NCI-H526 (cell line): ENCODE measurements at places on chromosomes 2 and 18.
A peak's percentile ranks its signal among the peaks of the same experiment; 100 is the strongest.

DNA sequence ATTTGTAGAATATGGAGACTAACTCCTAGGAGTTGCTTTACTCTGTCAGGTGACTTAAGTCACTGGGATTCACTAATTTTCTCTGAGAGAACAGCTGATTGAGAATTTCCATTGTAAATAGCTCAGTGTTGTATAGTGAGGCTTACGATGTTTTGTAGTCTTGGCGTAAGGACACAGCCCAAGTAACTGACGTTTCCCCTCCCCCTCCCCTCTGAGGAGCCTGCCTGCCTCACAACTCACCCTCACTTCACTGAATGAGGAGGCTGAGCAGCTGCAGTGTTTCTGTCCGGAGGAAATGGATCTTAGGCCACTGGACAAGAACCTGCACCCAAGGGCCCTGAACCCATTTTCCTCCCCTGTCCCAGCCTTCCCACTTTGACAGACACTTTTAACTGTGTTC, 264.6 kb downstream of the PHLPP1 start:
- peak; percentile 36 for DNase-seq

- no peak for DNase-seq
Measured at GRCh38 chr2:181372646-181373040, 84.5 kb upstream of the ITGA4 start.

DNA sequence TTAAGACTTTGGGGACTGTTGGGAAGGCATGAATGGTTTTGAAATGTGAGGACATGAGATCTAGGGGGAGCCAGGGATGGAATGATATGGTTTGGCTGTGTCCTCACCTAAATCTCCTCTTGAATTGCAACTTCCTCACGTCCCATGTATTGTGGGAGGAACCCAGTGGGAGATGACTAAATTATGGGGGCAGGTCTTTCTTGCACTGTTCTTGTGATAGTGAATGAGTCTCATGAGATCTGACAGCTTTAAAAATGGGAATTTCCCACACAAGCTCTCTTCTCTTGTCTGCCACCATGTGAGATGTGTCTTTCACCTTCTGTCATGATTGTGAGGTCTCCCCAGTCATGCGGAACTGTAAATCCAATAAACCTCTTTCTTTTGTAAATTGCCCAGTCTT, 11.5 kb upstream of the MBP start:
- no peak for DNase-seq

GRCh38 chr18:3388980-3389379, 61.0 kb upstream of the TGIF1 start:
- no peak for DNase-seq

DNA sequence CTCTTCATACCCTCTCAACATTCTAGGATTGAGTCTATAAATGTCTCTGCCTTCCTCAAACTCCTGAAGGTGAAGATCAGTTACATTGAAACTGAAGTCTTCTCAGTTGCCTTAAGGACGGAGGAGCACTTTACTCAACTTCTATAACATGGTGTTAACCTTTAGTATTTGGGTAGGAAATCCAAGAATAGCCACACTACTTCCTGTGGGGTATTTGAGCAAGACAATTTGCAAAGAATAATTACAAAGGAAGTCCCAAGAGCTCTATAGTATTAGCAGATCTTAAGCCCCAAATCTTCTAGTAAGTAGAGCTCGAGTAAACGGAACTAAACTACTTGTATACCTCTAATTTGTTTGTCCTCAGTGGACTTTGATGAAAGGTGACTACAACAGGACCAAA, 80.9 kb downstream of the SP100 start:
- no peak for DNase-seq

DNA sequence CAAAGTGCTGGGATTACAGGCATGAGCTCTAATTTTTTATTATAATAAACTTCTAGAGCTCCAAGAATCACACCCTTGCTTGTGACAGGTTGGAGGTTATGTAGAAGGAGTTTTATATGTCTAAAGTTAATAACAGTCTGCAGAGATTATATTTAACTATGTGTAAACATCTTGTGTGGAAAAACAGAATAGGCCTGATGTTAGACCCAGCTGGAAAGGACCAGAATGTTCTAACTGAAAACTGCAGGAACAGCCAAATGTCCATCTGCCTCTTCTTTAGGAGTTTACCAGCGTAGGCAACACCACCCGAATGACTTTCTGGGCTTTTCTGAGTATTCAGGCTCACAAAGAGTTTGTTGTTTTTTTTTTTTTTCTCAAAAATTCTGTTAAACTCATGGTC, 67.1 kb upstream of the CDCA7 start:
- DNase-seq = no peak

- DNase-seq = no peak
Measured at GRCh38 chr2:11920993-11921583, 174.7 kb downstream of the LPIN1 start.

DNA sequence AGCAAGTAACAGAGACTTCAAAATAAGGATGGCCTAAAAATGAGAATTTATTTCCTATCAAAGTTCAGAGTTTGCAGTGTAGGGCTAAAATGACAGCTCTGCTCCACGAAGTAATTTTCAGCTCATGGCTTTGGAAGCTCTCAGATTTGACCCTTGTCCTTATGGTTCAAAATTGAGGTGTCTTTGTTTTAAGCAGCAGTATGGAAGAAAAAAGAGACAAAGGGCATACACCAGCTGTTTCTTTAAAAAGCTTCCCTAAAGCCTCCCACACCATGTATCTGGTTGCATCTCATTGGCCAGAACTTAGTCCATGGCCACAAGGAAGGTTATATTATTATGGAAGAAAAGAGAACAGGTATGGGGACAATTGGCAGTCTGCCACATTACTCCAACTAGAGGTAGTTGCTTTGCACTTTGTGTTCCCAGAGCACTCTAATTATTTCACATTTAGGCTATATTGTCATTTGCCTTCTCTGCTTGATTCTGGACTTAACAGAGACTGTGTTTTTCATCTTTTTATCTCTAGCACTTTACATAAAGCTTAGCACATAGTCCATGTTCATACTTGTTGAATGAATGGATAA, 180.4 kb downstream of the MCFD2 start:
- DNase-seq = no peak

DNA sequence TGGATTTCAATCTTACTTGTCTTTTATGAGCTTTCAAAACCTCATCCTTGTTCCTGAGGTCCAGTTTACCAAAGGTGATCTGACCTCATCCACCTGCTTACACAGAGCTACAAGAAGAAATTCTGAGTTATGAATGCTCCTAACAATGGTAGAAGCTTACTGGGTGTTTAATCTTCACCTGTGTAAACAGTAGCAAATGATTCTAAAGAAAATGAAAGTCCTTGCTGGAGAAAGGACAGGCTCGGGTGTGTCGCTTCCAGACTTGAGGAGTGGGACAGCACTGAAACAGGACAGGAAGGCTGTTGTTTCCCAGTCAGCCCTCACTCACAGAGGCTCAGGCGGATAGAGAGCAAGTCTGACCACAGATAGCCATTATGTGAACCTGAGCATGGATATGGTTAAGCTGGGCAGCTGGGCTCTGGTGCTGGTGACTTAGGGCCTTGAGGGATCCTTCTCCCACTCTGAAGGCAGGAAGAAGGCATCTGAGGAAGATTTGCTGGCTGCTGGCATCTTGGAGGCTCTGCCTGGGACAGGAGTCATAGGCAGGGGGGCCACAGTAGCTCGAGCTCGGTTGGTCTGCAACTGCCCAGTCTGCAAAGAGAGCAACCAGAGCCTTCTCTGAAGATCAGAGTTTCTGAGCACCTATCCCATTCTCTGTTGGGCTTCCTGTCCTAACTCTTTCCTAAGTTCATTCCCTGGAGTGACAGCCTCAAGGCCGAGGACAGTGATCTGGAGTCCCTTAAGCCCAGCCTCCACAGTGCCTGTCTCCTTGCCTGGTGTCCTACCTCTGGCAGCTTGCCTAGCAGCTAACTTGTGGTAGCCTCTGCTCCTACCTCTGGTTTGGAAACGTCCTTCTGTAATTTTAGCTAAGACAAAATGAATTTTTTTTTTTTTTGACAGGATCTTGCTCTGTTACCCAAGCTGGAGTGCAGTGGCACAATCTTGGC, 4.0 kb downstream of the DOK1 start:
- DNase-seq = no peak

GRCh38 chr2:148721991-148722777, 77.6 kb downstream of the EPC2 start:
- no peak for DNase-seq

GRCh38 chr18:55069497-55069896, 110.2 kb upstream of the CCDC68 start:
- no peak for DNase-seq

DNA sequence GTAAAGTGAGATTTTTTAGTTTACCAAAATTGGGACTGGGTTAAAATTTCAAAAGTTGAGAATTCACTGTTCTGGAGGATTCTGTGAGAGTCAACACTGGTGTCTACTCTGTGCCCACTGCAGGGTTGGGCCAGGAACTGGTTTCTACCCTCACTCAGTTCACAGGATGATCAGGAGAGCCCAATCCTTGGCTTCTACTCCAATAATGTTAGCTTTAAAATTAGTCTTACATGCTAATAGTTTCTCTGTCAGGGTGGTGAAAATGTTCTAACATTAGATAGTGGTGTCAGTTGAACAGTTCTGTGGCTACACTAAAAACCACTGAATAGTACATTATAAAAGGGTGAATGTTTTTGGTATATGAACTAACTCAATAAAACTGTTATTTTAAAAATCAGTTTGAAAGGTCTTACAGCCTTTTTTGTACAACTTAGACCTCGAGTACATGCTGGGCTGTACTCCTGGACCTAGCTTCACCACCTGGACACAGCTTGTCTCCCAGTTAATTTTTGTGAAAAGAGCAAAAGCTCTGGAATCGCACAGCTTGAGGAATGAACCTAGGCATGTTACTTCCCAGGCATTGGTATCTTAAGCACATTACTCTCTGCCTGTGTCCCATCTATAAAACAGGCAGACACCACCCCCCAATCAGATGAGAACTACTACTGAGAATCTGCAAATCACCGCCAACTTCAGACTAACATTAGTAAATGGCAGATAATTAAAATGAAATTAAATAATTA, 44.4 kb downstream of the ACVR1 start:
- no peak for DNase-seq

DNA sequence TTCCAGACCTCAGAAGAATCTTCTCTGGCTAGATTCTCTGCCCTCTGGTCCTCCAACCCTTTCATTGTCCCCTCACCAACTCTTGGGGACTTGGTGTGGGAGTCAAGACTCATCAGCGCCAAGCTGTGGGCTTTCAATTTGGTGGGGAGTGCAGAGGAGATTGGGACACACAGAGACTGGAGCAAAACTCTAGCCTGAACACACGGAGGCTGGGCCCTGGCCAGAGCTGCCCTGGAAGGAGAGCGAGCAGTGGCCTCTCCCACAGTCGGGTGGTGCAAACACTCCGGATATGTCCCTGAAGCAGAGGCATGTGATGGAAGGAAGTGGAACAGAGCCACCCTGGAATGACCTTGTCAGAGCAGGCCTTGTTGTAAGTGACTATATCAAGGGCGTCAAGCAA, 8.7 kb upstream of the SOX11 start:
- no peak for DNase-seq

GRCh38 chr2:153235516-153235915, 243.0 kb downstream of the RPRM start:
- no peak for DNase-seq

- DNase-seq = no peak
Measured at GRCh38 chr2:227870710-227871374, 589 bp upstream of the DAW1 start.

DNA sequence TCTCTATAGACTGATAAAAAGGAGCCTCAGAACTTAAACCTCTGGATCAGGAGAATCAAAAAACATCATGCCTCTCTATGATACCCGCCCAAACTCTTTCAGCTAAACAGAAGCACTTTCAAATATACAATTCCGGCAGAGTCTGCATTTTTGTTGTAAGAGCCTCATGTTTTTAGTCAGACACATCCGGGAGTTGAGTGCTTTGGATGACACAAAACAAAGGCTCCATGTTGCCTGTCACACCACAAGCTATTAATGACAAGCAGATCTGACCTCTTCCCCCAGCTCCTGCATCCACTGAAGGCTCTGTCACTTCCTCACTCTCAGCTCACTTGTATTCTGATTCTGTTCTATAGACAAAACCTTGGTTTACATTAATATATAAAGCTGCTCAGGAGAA, 33.2 kb downstream of the SLC38A11 start:
- no peak for DNase-seq

DNA sequence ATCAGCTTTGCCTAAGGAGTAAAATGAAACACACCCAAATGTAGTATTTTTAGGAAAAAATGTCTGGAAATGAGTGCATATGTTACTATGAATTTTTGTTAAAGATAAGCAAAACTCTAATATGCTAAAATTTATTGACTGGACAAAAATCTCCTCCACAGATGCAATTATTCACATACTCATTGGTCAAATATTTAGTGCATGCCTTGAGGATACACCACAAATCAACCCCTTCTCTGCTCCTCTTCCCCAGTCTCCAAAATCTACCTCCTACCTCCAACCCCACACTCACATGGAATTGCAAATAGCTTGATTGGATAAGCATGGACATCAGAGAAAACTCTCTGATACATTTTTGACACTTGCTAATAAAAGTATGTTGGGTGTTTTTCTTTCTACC, 95.6 kb upstream of the CDC42EP3 start:
- no peak for DNase-seq

DNA sequence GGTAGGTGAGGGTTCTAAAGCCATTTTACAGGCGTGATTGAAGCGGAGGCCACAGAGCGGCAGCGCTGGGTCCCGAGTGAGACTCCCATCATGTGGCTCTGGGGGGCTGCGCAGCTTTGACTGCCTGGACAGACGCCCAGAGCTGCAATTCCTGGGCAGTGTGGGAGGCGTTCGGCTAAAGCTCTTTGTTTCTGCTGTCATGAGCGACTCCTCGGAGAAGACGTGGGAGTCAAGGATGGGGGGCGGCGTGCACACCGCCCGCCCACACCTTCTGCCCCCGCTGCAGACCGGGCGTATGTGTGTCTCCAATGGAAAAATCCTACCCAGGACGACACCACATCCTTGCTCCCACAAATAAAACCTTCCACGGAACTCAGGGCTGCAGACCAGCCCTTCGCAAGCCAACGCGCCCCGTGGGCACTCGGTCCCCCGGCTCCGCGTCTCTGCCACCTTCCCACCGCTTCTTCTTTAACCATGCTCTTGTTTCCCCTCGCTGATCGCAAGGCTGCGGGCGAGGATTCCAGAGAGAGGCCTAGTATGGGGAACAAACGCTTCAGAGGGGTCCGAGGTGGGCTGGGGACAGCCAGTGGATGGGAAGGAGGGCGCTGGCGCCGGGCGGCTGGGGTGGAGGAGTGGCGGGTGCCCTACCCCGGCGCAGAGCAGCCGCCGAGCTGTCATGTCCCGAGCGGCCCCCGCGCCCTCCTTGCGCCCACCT, 680 bp upstream of the LBH start:
- no peak for DNase-seq
